ENCODE measurements at places on chromosomes 4 and X.

DNA sequence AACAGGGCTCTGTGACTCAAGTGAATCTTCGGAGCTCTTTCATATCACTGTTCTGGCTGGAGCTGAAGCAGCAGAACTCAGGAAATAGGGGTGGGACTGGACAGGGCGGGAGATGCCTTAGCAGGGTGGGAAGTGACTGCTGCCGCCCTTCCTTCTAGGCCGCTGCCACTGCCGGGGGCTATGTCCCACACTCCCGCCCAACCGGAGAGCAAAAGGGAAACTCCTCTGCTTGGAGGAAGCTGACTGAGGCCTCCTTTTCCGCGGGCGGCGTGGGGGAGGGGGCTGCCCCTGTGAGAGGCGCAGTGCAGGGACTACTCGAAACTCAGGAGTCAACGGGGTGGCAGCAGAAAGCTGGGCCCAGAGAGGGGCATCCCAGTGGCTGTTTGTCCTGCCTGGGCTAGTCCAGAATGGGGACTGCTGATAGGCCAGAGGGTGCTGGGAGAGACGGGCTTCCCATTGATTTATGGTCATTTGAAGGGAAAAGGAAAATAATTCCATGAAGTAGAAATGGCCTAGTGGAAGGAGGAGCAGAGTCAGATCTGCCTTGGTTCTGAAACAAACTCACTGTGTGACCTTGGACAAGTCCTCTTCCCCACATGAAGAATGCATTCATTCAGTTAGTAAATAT lies 36.9 kb downstream of the STARD8 start:
- DNase-seq: no peak

DNA sequence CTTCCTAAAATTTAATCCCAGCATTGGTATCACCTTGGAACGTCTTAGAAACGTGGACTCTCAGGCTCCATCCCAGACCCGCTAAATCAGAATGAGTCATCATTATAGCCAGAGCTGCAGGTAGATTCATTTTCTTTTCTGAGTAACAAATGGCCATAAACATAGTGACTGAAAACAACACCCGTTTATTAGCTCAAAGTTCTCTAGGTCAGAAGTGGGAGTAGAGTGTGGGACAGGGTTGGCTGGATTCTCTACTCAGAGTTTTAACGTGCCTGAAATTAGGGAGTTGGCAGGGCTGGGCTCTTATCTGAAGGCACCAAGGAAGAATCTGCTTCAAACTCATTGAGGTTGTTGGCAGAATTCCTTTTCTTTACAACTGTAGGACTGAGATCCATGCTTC lies 101.8 kb upstream of the C1QTNF7 start:
- no peak for DNase-seq

DNA sequence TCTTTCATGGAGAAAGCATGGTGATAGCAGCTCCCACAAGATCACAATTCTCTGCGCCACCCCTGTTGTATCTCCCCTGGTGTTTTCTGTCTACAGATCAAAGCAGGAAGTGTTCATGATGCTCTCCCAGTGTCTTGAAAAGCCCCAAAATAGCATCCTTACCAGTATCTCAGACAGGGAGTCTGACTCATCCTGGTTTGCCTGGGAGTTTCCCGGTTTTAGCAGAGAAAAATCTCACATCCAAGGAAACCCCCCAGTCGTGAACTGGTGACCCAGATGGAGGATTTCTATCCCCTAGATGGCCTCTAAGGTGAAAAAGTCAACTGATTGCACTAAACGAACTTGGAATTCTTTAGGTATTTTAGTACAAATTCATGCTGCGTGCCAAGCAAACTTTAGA lies 64.3 kb upstream of the NR0B1 start:
- DNase-seq: no peak

GRCh38 chrX:71955530-71956120 lies 45.0 kb downstream of the NHSL2 start:
- DNase-seq: no peak

GRCh38 chr4:68630371-68630770 lies 40.1 kb downstream of the UGT2B15 start:
- no peak for DNase-seq

DNA sequence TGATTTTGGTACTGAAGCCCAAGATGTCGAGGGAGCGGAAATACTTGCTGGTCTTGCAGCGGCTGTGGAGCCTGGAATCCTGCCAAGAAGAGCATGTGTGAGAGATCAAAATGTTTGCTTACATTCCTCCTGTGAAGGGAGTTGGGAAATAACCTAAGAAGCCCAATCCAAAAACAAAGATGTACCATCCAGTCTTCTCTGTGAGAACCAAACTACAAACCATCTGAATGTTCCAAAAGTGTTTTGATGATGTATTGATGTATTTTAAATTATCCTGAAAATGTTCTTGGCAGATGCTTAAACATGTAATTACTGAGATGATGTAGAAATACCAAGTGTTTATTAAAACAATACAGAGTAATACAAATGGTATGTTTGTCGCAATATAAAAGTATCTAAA lies 10.1 kb upstream of the ADH1A start:
- peak; percentile 15 for DNase-seq

DNA sequence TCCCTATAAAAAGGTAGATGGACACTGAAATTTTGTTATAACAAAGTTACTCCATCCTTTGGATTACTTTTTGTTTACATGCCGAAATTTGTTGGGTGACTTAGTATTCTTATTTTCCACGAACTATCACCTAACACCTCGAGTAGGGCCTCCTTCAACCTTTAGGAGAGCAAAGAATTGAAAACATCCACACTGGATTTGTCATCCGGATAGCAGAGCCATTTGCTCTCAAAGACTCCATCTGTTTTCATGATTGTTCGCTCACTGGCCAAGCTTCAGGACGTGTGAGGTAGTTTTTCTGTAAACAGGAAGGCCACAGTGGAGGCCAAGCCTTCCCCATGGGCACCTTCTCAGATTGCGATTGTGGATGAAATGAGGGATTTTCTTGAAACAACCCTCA lies at the start of gene ADAD1:
TSS of gene ADAD1 (plus strand) at position 301 of the 400 bp plus-strand sequence. CDS start 1,059 bp downstream, outside the sequence.
- no peak for DNase-seq

GRCh38 chrX:24920769-24921168 lies 95.0 kb downstream of the ARX start:
- DNase-seq: no peak

- DNase-seq: no peak
These were observed 34.7 kb downstream of the CSN3 start for GRCh38 chr4:70277121-70277520.

DNA sequence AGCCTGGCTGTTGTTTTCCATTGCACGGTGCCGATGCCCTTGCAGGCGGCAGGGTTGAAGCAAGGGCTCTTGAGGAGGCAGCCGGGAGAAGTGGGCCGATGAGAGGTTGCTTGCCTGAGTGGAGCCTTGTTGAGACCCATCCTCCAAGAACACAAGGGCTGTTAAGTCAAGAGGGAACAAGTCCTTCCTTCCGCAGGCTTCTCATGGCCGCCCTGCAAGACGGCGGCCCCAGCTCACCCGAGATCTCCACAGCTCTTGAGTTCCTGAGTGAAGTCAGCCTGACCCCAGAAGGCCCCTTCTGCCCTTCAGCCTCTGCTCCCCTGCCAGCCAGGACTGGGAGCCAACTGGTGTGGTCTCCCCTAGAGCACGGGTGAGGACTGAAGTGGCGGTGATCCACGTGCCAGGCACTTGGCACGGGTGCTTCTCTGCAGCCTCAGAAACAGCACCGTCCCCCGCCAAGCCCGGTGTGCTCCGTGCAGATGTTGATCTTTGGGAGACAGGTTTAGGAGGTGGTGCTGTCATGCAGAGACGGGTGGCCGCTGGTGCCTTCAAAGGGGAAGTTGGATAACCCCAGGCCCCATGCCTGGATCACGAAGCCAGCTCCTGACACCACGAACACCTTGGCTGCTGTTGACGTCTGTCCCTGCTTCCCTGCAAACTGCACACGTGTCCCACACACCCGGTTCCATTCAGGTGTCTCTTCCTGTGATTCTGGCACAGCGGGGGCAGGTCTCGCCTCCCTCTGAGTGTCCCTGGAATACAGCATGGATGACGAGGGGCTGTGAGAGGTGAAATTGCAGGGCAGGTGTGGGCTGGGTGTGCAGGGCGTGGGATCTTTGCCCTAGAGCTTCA lies 164.4 kb upstream of the PSAPL1 start:
- DNase-seq: no peak

- DNase-seq: no peak
These were observed 5.3 kb upstream of the SRPK3 start for GRCh38 chrX:153775293-153776119.

DNA sequence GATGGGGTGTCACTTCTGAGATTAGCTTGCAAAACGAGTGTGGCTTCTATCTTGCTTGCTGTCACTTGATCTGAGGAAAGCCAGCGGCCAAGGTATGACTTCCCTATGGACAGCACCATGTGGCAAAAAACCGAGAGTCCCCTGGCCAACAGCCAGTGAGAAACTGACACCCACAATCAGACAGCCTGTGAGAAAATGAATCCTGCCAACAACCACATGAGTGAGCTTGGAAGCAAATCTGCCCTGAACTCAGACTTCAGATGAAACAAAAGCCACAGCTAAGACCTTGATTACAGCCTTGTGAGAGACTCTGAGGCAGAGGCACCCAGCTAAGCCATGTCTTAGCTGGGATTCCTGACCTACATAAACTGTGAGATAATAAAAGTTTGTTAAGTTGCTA lies 45.5 kb downstream of the PPP1R2C start:
- DNase-seq: no peak

- no peak for DNase-seq
These were observed 58.0 kb downstream of the SEPTIN11 start for GRCh38 chr4:77007358-77008230.

DNA sequence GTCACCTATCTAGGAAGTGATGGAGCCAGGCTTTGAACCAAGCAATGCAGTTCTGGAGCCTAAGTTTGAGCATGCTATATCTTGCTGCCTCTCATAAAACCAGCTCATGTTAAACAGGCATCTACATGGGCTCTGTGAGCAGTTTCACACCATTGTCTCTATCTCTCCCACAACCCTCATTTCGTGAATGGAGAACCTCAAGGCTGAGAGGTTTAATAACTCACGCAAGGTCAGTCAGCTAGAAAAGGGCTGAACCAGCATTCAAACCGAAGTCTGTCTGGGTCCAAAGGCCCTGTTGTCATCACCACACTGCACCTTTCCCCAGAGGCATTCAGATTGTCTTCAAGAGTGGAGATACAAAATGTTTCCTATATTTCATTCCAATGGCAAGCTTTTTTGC lies 369.2 kb downstream of the MID1IP1 start:
- DNase-seq: no peak

GRCh38 chr4:53821179-53821851 lies 230.0 kb upstream of the LNX1 start:
- DNase-seq: no peak

GRCh38 chr4:78362310-78362709 lies 189.3 kb upstream of the ANXA3 start:
- DNase-seq: no peak

DNA sequence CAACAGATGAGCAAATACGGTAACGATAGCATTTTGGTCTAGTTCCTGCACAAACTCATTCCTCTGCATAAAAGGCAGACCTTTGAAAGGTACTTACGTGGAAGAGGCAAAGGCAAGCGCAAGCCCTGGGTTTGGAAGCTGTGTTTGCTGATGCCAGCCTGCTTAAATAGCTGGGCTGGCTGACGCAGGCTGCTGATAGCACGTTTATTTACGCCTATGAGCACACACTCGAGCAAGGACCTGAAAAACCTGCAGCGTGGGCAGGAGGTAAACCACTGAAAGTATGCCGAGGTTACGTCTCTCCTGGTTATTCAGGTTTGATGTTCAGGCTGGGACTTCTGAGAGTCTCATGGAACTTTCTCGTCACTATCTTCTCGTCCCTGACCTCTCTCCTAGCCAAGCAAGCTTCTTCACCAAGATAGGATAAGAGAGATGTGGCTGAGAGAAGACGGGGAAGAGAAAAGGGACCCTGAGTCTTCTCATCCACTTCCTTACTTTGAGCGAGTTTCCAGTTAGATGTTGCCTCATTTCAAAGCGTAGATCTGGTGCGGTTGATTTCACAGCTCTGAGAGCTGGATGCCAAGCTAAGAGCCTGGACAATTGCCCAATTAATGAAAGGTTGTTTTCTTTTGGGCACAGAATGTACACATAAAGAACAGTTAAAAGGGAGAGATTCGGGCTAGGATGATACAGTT lies at the start of gene HOPX:
TSS of gene HOPX (minus strand) at position 139 of the 695 bp plus-strand sequence. CDS start 23,480 bp downstream, outside the sequence.
- DNase-seq: no peak

GRCh38 chrX:54089191-54089590 lies 44.9 kb upstream of the PHF8 start:
- no peak for DNase-seq

GRCh38 chrX:150225756-150226155 lies 137.4 kb upstream of the MAMLD1 start:
- no peak for DNase-seq

- DNase-seq: no peak
These were observed 116.8 kb downstream of the AFAP1 start for GRCh38 chr4:7822877-7823276.

- DNase-seq: no peak
These were observed 175.2 kb upstream of the PBDC1 start for GRCh38 chrX:75997692-75998091.

DNA sequence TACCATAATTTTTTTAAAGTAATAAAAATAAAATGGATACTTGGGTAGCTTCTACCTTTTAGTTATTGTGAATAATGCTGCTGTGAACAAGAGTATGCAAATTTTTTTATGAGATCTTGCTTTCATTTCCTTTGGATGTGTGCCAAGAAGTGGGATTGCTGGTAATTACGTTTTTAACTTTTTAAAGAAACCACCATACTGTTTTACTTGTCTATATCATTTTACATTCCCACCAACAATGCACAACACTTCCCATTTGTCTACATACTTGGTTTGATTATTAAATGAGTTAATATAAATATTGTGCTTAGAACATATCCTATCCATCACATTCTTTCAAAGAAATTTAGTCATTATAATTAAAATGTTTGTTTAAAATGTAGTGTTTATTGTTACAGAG lies 3.9 kb upstream of the SULT1B1 start:
- no peak for DNase-seq

GRCh38 chr4:5409237-5409636 lies 299.1 kb downstream of the EVC2 start:
- DNase-seq: no peak

GRCh38 chr4:86791126-86791525 lies 58.1 kb downstream of the SLC10A6 start:
- DNase-seq: no peak

DNA sequence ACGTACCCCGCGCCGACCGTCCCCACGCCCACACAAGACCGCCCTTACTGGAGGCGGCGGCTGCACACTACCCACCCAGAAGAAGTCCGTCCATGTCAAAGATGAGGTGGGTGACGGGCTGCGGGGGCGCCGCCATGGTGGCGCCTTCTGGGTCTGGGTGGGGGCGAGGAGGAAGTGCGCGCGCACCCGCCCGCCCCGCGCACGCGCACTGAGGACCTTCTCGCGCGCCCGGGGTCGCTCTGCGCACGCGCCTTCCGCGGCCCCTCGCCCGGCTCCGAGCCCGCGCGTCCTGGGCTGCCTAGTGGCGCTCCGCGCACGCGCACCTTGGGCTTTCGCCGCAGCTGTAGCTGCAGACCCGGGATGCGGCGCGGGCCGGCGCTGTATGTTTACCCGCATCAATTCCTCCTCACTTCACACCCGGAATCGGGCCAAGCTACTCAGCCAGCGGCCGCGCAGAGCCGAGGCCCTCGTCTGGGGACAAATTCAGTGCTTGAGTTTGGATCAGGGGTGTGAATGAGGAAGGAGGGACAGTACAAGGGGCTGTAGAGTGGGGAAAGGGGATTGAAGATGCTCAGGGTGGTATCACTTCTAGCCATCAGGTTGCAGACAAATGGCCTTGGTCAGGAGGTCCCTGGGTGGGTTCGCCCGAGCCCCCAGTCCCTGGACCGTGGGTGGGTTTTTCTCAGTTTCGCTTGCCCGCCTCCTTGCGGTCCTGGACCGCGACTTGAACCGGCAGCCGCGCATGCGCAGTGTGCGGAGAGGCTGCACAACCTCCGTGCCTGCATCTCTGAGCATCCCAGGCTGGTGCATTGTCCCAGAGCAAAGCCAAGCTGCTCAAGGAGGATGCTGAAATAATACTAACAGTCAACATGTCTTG lies at the start of gene PUDP:
TSS of gene PUDP (minus strand) at position 176 of the 877 bp plus-strand sequence. CDS start at position 136, 40 bp downstream.
- peak; percentile 69 for DNase-seq

Measured in NCI-H1105 (cell line).